ENCODE measurements at places on chromosomes 12 and 14.

DNA sequence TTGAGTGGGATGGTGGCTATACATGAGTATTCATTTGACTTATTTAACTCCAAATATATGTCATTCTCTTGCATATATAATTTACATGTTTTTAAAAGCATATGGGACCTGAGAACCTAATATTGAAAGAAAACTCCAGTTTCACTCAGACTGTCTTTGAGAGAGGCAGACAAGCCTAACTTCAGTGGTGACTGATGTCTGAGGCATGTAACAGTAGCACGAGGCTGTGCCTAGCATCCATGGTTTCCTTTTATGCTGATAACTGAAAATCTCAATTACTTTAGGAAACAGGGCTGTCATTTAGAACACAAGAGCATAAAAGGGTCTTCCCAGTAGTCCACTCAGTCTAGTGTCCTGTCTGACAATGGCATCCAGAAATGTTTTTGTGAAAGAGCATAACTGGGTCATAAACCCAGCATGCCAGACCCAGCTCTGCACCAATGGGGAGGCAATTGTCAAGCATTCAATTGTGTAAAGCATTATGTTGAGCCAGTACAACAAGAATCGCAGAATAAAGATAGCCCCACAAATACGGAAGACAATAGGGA, 24.3 kb downstream of the MAPK1IP1L start:
- no peak for DNase-seq

- no peak for DNase-seq
Measured at GRCh38 chr12:131773582-131774221, 54.5 kb upstream of the MMP17 start.

DNA sequence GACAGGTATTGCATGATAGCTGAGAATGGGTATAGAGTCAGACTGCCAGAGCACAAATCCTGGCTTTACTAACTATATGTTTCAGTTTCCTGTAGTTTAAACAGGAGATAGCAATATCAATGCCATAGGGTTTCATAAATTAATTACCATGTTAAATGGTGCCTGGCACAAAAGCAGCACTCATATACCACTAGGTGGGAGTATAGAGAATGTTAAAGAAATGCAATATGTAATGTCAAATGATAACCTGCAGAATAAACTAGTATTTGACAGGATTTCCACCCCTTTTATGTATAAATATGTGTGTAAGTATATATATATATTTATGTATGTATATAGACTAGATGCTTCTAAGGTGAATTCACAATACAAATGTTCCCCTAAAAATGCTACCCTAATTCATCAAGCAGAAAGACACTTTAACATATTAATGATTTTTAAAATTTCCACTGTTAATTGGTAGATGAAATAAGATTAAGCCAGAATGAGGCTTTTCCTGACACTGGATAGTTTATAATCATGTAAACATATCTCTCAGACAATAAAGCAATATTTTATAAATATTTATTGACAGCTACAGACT, 8.6 kb downstream of the WDR89 start:
- DNase-seq = no peak

DNA sequence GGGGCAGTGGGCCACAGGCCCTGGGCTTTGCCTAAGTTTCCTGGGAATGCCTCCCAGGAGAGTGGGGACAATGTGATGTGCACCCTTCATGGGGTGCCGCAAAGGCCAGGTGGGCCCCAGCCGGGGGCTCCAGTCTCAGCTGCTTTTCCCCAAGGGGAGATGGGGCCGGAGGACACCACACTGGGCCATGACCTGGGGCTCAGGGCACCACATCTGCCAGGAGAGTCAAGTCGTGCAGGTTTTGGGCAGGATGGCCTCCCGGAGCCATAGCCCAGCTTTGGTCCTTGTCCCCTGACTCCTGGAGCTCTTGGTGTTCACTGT, 12.2 kb downstream of the HIP1R start:
- DNase-seq = no peak

- no peak for DNase-seq
Measured at GRCh38 chr12:40219760-40220159, 5.0 kb upstream of the LRRK2 start.

DNA sequence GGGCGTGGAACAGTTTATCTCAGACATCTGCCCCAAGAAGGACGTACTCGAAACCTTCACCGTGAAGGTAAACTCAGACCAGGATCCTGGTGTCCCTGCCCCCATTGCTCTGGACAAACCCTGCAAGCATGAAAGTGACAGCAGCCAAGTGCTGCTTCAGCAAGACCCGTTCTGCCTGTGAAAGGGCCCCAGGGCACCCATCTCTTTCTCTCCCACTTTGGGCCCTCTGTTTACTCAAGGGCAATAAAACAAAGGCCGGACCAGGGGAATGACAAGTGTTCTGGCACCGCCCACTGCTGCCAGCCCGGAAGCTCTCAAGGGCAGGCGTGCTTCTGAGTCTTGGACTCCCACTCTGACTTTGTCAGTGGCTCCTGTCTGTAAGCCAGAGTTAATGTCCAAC, 35.3 kb downstream of the CD9 start:
- no peak for DNase-seq

DNA sequence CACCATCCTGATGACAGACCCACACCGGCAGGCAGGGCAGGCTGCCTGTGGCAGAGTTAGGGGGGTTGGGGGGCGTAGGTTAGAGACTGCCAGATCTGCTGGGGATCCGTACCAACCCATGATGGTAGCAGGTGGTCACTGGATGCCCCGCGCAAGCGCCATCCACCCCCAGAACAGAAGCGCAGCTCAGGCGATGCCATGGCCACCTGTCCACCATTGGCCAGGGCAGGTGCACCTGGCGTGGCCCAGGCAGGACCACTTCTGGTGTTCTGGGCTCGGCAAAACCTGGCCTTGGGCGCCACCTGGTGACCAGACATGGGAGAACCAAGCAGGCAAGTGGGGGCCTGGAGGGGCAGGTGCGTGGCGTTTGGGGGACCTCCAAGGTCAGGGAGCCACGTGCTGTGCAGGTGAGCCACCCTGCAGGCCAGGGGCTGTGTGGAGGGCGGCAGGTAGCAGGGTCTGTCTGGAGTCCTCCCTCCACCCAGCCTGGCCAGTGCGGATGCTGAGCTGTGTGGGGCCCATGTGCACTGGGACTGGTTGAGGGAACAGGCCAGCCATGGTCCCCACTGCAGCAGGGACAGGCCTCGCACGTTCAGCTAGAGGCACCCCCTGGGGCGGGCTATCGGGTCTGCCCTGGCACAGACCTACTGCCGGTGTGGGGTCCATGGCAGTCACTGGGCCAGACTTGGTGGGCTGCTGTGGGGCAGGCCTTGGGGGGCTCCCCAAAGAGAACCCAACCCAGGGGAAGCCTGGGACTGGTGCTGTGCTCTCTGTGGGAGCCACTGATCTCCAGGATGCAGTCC, 15.6 kb downstream of the BAG5 start:
- peak; percentile 40 for DNase-seq

GRCh38 chr12:100484183-100484886, 10.7 kb downstream of the NR1H4 start:
- DNase-seq = no peak

GRCh38 chr14:94421316-94421715, 31.3 kb downstream of the SERPINA11 start:
- no peak for DNase-seq

DNA sequence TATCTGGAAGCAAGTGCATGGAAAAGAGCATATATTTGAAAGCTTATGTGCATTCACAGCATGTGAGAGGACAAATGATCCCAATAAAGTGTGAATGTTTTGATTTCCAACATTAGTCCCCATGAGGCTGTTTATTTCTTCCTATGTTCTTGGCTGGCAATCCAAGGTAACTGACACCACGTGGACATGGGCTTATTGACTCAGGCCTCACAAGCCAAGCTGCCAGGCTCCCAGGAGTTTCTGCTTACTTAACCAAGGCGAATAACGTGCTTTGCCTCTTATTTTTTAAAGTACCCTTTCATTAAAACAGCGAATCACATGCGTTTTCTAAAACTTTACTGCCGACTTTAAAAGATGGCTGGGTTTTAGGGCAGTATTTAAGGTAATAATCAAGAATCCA, 441.7 kb downstream of the FUT8 start:
- DNase-seq = no peak

DNA sequence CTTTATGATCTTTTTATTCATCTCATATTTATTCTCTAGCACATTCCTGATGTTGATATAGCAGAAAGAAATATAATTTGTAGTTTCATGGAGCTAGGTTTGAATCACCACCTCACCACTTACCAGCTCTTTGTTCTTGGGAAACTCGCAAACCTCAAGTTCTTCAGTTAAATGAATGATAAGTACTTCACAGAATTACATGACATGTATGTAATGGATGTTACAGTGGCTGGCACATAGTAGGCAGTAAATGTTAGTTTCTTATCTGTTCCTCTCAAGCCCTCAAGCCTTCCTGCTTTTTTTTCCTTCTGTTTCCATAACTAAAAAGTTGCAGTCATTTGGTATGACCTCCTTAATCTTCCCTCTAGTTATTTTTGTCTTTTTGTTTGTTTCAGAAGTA, 54.9 kb downstream of the SPATS2 start:
- no peak for DNase-seq

GRCh38 chr12:20264608-20265114, 103.7 kb upstream of the PDE3A start:
- no peak for DNase-seq

DNA sequence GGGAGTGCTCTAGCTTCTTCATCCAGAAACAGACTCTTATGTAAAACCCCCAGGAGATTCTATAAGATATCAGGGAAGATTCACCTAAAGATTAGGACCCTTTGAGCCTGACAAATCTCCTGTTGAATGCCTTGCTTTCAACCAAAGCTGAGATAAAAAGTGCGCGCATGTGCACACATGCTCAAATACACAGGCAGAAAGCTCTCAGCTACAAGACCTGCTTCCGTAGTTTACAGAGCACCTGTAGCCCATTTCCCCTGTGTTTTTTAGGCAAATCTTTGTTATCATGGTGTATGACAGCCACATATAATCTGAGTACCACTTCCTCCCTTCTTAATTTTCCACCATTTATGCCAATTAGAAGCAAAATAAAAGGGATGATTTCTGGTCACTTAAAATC, 866.9 kb downstream of the NRXN3 start:
- DNase-seq = no peak

DNA sequence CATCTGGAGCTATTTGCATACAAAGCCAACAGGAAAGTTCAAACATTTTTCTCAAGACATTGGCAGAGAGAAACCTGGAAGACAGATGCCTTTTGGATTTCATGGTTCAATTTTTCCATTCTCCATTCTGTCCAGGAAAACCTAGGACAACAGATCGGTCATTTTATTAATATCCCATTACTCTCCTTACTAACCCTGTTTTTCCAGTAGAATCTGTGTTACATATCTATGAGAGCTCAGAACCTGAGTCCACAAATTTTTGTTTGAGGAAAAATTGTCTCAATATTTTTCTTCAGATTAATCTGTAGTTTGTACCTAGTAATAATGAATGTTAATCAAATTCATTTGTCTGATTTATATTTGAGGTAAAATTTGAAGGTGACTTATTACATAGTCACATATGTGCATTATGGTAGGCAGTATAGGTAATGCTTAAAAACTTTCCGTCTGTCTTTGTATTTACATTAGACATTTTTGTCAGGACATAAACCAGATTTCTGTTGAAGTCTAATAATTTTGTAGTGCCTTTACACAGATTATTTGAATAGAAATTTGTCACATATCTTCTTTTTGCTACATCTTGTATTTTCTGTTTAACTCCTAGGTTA, 75.3 kb downstream of the CCDC91 start:
- DNase-seq = no peak

DNA sequence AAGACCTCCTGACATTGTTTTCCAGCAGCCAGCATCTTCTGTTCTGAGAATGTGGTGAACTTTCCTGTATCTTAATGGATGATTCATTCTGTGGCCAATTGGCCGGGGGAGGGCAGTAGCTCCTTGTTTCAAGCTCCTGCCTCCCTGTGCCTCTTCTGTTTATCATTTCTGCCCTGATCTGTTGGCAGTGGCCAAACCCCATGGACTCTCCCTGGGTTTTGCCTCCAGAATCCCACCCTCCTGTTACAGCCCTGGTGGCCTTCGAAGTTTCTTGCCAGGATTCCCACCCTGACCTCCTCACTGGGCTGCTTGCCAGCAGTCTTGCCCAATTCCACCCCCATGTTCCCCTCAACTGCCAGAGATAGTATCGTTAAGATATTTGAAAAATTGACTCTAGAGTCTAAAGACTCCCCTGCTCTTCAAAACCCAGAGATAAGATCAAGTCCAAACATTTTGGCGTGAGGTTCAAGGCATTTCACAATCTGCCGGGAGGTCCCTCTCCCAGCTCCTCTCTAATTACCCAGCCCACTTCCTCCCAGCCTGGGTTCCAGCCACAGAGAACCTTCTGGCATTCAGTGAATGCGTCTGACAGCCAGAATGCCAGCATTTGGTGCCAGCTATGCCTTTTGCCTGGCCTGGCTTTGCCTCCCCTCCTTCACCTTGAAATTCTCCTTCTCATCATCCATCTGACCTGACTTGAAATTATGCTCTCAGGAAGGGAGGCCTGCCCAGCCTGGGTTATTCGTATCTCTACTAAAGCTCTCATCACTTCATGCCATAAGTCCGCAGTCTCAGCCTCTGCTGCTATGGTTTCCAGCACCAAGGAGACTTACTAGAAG, 37.7 kb upstream of the TXNRD1 start:
- no peak for DNase-seq

DNA sequence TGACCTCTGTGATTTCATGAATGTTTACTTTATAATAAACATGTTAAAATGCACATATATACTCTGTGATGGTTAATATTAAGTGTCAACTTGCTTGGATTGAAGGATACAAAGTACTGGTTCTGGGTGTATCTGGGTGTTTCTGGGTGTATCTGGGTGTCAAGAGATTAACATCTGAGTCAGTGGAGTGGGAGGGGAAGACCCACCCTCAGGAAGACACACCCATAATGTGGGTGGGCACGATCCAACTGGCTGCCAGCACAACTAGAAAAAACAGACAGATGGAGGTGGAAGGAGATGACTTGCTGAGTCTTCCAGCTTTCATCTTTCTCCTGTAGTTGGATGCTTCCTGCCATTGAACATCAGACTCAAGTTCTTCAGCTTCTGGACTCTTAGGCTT, 11.9 kb downstream of the NUP37 start:
- no peak for DNase-seq

GRCh38 chr12:100986595-100987547, 192.3 kb downstream of the ANO4 start:
- no peak for DNase-seq

GRCh38 chr14:25574628-25575325, 524.8 kb upstream of the STXBP6 start:
- DNase-seq = no peak

- DNase-seq = no peak
Measured at GRCh38 chr14:97638864-97639263, 841.7 kb downstream of the VRK1 start.

DNA sequence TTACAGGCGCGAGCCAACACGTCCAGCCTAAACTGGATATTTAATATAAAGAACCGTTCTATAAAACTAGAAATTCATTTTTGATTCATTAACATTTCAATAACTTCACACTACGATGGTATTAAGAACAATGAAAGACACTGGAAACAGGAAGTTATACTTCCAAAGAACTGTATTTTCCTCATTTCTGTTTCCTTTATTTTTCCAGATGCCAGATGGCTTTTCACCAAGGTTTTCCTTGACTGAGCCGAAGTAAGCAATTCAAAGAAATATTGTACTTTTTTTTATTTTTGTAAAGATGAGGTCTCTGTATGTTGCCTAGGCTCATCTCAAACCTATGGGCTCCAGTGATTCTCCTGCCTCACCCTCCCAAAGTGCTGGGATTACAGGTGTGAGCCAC, 28.2 kb downstream of the EEA1 start:
- DNase-seq = no peak

Measured in stimulated activated CD8-positive, alpha-beta memory T cell treated with anti-CD3 and anti-CD28 coated beads, Interleukin-4, amount 100 ng/mL, for 4 hours (primary cell).